LoVo (cell line): ENCODE measurements at places on chromosomes 1 and 21.

DNA sequence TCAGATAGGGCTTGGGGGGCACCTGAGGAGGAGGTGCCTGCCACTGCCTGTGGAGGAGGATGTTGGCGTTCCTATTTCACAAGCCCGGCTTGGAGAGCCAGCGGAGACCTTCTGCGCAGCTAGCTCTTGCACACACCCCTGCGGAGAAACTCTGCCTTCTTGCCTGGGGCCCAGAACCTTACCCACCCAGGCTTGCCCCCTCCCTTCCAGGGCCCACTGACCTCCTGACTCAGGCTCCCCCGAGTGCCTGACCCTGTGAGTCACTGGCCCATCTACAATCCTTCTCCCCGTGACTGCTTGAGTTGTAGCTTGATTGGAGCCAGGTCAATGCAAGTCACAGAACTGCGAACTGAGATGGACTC is 3.4 kb downstream of the HES2 start:
- no peak for DNase-seq

GRCh38 chr1:39348278-39348677 is 143.2 kb upstream of the BMP8A start:
- DNase-seq = no peak

GRCh38 chr1:56972976-56973375 is 7.2 kb upstream of the C8B start:
- no peak for DNase-seq

DNA sequence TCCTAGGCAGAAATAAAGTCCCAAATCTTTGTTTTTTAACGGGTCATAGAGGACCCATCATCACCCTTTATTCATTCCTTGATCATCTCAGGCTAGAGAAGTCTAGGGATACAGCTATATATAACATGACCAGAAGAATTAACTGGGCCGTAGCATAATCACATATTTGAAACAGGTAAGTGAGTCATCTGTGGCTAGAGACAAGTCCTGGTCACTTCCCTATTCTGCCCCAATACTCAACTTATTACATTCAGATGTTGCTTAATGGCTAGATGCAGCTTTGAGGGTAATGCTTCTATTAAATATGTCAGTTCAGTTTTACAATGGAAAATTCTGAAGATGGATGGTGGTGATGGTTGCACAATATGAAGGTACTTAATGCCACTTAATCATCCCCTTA is 47.0 kb downstream of the EXO1 start:
- DNase-seq = no peak

- no peak for DNase-seq
Measured at GRCh38 chr1:37394574-37395464, 79.6 kb upstream of the ZC3H12A start.

DNA sequence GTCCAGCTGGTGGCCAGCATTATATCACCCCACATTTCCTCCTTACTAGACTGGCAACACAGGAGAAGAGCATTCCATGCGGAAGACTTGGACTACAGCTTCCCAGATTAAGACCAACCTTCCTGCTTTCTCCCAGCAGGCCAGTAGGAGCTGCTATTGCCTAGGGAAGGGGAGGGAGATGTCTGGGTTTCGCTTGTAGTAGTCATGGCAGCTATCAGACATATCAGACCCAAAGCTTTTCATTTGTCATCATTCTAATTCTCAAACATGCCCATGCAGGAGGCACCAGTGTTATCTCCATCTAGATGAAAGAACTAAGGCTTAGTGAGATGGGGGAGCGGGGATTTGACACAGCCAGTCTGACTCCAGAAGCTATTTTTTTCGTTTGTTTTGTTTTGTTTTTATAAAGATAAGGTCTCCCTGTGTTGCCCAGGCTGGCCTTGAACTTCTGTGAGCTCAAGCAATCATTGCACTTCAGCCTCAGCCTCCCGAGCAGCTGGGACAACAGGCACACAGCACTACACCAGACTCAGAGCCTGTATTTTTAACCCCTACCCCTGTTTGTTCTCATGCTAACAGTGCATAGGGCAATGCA is 4.5 kb downstream of the PLA2G2A start:
- DNase-seq = peak; percentile 68

DNA sequence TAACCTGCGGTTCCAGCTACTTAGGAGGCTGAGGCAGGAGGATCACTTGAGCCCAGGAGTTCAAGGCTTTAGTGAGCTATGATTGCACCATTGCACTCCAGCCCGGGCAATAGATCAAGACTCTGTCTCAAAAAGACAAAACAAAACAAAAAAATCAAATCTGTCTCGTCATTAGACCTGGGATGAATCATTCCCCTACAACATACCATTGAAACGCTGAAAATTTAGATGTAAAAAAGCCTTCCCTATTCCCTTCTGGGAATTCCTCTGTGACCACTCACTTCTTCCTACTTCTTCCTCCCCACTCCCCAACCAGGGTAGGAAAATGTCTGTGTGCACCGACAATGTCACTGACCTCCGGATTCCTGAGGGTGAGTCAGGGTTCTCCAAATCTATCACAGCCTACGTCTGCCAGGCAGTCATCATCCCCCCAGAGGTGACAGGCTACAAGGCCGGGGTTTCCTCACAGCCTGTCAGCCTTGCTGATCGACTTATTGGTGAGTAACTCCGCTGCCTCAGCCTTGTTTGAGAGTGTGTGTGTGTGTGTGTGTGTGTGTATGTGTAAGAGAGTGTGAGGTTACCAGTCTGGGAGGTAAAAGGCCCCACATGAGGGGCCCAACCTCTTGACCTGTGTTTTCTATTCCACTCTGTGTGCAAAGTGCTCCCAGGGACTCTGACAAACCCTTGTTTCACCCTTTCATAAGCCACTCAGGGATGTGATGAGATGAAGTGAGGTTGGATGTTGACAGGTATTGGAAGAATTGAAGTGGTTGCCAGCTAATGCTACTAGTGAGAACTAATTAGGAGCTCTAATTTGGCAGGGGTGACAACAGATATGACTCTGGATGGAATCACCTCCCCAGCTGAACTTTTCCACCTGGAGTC is 16.3 kb upstream of the SARS1 start:
- peak; percentile 34 for DNase-seq

DNA sequence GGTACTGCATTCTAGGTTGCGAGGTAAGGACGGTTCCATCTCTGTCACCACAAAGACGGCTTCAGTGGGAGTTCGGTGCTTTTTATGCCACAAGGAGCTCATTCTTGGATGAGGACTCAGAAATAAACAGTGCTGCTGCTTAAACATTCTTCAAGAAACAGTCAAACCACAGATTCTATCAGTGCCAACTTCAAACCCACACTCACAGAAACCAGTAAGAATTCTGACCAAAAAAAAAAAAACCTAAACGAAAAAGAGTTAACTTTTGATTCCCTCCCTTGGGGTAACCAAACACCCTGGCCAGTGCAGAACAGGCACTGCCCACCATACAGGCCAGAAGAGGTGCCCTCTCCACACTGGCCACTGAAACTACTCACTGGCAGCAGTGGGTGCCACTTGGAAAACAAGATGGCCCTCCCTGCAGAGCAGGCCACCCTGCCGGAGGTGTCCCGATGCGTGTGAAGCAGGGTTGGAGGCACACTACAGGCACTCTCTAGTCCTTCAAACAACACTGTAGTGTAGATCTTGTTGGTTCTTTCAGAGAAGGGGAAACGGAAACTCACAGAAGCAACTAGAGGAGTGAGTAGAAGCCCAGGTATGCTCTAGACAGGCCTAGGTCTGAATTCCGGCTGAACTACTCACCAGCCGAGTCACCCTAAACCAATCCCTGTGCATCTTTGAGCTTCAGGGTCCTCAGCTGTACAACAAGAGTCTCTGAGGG is 87.3 kb upstream of the TLR5 start:
- DNase-seq = peak; percentile 38

GRCh38 chr1:186930238-186930637 is 101.5 kb downstream of the PLA2G4A start:
- no peak for DNase-seq

GRCh38 chr1:24970926-24971875 is 41.1 kb upstream of the RUNX3 start:
- no peak for DNase-seq

DNA sequence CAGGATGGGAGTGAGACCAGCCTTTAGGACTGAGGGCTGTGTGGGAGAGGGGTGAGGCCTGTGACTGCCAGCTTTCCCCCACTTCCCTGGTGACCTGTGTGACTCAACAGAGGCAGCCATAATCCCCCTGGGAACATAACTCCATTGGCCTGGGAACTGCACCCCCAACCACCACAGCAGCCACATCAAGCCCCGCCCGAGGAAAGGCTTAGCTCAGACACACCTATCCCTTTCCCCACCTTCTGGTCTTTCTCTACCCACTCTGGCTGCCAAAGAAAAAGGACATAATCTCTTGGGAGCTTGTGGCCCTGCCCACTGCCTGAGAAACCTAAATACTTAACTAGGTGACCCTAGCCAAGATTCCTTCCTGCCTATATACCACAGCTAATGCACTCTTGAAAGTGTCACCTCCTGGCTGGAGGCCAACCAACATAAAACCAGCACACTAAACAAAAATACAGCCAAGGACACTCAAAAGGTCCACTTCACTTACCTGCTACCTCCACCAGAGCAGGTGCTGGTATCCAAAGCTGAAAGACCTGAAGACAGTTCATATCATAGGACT is 406.6 kb upstream of the CAMK1G start:
- DNase-seq = no peak

GRCh38 chr21:38949070-38949380 is 143.3 kb downstream of the ETS2 start:
- no peak for DNase-seq

DNA sequence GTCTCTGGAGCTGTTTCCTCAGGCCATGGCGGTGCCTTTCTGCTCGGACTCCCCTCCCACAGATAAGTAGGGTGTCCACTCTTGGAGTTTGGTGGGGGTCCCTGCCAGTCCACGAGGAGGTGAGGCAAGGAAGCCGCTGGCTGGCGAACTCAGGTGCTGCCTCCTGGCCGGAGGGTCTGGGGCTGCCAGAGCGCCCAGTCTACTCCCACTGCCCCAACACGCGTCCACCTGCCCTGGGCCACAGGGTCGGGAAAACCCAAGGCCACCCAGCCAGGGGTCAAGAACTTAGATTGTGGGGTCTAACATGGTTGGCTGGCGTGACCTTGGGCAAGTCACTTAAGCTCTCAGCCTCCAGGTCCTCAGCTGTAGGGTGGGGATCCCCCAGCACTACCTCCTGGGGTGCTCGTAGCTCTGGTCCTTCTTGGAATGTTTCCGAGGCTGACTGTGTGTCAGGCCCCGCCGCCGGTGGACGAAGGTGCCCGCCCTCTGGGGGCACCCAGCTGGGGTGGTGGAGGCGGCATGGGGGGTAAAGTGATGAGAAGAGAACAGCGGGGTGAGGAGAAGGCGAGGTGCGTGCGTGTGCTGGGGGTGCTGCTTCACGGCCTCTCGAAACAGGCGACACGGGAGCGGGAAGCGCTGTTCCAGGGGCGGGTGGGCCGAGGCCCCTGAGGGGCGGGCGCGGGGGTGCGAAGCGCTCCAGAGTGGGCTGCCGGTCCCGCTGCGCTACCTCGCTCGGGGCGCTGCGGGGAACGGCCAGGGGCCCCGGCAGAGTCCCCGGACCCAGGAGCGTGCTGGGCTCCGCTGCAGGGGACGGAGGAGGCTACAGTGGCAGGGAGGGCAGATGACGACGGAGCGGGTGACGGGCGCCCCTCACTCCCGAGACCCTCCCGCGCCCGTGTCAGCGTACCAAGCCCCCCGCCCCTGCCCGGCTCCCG is 1.2 kb downstream of the SH2D5 start:
- DNase-seq = no peak

DNA sequence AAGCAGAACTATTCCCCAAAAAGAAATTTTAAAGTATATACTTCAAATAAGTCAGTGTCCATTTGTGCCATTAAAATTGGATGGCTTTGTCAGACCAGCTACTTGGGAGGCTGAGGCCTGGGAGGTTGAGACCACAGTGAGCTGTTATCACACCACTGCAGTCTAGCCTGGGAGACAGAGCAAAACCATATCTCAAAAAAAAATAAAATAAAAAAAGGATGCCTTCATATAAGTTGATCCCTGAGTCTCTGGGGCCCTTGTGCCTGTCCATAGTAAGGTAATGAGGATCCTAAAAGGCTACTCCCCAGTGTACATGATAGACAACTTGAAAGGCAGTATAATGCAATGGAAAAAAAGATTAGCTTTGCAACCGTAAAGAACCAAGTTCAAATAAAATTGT is 81.2 kb upstream of the BARHL2 start:
- no peak for DNase-seq

DNA sequence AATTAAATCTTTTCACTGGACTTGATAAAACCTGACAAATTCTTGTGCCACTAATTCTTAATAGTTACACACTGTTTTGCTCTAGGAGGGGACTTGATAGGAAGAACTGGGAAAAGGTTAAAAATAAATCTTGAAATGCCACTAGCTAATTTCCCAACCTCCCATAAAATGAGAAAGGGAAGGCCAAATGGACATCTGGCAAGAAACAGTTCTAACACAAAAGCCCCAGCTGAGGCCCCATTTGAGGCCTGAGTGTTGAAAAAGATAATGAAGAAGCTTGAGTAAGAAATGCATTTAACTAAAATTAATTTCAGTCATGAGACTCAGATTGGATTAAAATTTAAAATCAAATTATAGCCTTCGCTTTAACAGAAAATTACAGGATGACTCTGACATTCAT is 11.2 kb upstream of the RAP1GAP start:
- no peak for DNase-seq

GRCh38 chr1:94654919-94655318 is 113.4 kb upstream of the F3 start:
- DNase-seq = no peak

DNA sequence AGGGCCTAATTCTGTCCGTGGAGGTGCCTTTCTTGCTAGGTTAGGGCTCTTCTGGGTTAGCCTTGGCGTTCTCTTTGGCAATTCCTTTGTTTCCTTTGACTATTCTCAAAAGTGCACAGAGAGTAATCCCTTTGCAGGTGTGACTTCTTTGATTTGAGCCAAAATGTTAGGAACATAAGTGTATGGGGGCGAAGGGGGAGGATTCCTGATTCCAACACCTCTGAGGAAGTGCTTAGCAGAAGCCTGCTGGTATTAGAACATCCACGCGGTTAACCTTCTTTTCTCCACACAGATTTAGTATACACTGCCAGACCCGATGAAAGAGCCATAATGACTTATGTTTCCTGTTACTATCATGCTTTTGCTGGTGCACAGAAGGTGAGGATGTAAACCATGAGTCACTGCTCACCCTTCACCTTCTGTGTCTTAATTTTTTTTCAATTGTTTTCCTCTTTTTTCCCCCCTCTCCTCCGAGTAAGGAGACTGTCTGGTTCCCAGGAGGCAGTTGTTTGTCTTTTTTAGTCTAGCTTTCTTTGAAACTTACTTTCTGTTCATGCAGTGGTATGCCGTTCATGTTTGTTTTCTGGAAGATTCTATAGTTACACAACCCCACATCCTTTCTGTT is 48.0 kb downstream of the ACTN2 start:
- DNase-seq = no peak

GRCh38 chr1:205430696-205431305 is 8.9 kb upstream of the LEMD1 start:
- peak; percentile 43 for DNase-seq
